ENCODE measurements at places on chromosomes 12 and 14.

- peak; percentile 12 for DNase-seq
These were observed 513 bp downstream of the HOXC11 start for GRCh38 chr12:53973236-53974042.

DNA sequence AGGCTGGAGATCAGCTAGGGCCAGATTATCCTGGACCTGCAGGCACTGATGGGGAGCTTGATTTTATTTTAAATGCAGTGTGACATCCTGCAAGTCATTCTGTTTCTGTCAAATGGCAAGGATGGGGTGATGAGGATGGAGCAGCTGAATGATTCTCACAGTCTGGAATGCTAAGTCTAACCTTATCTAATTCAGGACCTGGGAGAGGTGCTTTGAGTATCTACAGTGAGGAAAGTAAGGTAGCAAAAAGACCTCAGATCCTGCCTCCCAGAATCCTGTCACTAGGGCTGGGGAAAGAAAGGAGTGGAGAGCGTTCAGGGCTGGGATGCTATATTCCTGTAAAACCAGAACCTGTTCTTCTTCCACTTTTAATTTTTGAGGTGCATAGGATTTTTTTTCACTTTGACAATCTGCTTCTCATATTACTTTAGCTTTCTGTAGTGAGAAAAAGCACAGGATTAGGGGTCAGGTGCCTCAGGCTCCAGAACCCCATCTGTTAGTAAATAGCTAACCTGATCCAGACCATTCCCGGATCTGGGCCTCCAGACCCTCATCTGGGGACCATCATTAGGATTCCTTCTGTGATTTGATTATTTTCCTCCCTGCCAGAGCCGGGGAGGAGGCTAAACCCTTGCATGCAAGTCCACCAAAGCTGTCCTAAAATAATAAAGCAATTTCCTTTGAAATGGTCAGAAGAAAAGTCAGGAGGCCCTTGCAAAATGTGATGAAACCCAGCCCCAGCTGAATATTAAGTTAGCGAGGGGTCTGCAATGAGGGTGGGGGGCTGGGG lies 54.7 kb downstream of the ASCL1 start:
- DNase-seq = no peak

- no peak for DNase-seq
These were observed 191.2 kb downstream of the AEBP2 start for GRCh38 chr12:19630536-19630935.

- no peak for DNase-seq
These were observed 7.0 kb downstream of the PSMB11 start for GRCh38 chr14:23049011-23049410.

- DNase-seq = peak; percentile 31
These were observed 2.3 kb downstream of the HIP1R start for GRCh38 chr12:122837306-122838265.

Data from PC-3 (cell line).